IPS-NIHi11 (cell line): ENCODE measurements at places on chromosomes 4 and X.

GRCh38 chr4:16916719-16917337 is 18.4 kb upstream of the LDB2 start:
- DNase-seq, result peak; percentile 68

- DNase-seq, result no peak
Observed at GRCh38 chr4:73066445-73066844, 3.1 kb downstream of the COX18 start.

DNA sequence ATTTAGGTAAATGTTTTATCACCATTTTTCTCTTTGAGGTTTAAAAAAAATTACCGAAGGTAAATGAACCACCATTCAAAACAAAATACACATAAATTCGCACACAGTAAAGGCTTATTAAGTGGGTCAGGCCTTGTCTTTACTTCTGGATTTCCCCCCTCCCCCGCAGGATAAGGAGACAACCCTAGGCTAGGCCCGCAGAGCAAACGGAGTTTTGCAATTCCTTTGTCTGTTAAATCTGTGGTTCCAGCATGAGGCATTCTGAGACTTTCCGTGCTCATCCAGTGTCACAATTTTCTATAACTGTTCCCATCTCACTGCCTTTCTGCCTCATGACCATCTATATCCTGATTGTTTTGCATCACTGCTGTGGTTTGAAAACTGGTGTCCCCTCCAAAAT is 307.4 kb downstream of the DCHS2 start:
- peak; percentile 11 for DNase-seq

- no peak for DNase-seq
Observed at GRCh38 chr4:71404049-71404448, 65.2 kb downstream of the SLC4A4 start.

DNA sequence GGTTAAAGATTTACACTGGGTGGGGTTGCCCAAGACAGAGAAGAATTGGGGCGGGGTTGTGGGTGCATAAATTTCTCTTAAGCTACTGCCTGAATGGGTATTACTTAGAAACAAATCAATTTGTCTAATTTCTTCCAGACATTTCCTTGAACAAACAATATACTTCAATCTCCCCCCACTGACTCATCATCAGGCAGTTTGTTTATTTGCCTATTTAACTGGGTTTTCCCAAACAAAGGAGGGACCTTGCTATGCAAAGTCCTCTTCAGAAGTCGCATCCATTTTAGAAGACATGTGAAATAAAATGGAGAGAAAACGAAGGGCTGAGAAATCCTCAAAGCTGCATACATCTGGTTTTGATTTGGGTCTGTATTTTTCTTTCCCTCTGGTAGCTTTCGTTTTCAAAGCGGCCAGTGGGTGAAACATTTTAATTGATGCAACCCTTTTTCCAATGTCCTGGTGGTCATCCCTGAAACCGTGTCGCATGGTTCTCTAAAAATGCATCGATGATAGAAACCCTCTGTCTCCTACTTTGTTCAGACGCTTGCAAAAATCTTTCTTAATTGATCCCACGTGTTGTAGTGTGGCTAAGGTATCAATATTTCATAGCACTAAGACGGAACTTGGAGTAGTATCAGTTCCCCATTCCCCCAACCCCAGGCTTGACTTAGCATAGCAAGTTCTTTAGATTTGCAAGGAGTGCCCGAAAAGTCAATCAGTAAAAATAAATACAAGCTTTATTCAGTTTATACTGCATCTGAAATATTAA is 115.1 kb upstream of the MXRA5 start:
- DNase-seq, result no peak

DNA sequence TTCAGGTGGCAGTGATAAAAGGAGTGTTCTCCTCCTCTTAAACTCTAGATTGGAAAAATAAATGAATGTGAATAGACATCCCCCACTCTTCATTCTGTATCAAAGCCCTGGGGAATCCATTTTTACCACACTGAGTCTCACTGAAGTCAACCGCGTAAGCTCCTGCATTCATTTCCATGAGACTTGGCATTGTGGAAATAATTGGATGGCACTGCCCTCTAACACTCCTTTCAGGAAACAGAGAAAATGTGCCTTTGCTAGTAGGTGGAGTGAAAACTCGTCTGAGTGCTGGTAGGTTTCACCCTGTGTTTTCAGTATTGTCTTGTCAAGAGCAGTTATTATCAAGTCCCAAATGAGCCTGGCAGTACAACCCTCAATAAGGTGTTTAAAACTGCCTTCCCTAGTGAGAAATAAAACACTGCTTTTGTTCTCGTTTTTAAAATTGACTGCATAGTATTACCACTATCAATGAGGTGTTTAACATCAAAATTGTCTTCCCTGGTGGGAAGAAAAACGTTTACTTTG is 9.7 kb upstream of the CDKN2AIP start:
- DNase-seq, result no peak

DNA sequence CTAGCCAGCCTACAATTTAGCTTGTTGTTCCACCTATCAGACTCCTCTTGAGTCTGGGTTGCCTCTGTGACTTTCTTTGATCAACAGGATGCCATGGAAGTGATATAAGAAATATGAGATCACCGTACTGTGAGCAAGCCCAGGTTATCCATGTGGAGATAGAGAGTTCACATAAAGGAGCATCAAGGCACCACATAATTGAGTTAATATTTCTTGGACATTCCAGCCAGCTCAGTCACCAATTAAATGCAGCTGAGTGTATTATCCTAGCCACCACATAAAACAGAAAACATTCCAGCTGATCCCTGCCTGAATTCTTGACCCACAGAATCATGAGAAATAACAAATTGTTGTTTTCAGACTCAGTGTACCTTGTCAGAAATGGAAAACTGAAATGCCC is 253.6 kb downstream of the PPP1R2C start:
- DNase-seq, result no peak

GRCh38 chrX:18594079-18594478 is 77.8 kb downstream of the RS1 start:
- DNase-seq, result no peak

DNA sequence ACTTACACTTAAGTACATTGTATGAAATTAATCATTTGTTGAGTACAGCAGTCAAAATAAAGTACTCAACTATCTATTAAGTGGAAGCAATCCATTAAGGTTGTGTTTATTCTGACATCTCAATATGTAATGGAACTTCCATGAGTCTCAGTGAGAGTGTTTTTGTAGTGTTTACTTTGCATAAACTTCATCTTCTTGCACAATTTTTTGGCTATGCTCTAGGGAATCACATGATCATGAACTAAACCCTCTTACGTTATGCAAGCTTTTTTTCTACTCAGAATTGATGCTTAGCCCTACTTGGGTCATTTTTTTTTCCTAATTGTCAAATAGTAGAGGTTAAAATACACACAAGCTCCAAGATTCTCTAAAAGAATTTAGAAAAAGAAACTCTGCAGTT is 21.1 kb upstream of the PIGA start:
- no peak for DNase-seq
